Bronchial epithelial cell (primary cell): ENCODE measurements at places on chromosomes 1 and 21. TPM values are rescaled to one million over a fixed set of nuclear protein-coding genes. Genes with fewer than 3 reads are reported as not detected.

DNA sequence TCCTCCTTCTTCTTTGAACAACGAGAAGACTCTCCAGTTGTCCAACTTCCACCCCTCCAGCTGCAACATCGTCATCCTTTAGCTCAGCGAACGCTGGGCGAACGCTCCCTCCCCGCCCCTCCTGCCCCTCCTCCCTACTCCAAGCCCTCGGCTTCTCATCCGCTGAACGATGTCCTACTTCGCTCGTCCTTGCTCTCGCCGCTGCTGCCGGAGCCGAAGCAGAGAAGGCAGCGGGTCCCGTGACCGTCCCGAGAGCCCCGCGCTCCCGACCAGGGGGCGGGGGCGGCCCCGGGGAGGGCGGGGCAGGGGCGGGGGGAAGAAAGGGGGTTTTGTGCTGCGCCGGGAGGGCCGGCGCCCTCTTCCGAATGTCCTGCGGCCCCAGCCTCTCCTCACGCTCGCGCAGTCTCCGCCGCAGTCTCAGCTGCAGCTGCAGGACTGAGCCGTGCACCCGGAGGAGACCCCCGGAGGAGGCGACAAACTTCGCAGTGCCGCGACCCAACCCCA, at the start of gene BCAN:
Gene BCAN, plus strand, starts transcription at position 357 of the 504 bp plus-strand sequence. CDS start 3,938 bp downstream, outside the sequence.
- no peak for DNase-seq

DNA sequence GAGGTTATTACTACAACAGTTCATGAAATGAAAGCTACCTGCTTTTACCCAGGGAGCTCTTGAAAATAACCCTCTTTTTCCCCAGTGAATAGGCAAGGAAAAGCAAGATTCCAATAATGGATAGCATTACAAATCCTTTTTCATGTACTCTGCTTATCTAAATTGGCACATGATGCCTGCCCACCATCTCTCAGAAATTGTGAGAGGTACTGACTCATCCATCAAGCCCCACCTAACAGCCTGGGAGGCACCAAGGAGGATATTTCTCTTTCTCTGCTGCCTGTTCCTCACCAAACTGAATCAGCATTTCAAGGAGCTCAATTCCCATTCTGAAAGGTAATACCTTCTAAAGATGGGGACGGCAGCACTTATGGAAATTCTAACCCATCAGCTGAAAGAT, 34.4 kb downstream of the PALMD start:
- DNase-seq: peak; percentile 69

DNA sequence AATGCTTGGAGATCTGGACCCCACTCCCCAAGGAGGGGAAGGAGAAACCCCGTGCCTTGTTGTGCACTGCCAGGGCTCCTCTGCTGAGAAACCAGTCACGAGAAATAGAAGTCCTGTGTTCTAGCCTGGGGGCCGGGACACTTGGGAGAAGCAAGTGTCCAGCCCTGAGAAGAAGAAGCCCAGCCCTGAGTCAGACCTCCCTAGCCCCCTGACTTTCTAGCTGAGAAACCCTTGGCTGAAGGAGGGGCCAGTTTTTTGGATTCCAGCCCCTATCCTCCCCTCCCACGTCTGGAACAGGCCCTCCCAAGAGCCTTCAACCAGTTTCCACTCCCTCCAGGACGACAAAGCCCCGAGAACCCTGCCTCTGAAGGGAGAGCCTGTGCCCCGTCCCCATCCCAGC, 100.5 kb downstream of the NAV1 start:
- DNase-seq: no peak

DNA sequence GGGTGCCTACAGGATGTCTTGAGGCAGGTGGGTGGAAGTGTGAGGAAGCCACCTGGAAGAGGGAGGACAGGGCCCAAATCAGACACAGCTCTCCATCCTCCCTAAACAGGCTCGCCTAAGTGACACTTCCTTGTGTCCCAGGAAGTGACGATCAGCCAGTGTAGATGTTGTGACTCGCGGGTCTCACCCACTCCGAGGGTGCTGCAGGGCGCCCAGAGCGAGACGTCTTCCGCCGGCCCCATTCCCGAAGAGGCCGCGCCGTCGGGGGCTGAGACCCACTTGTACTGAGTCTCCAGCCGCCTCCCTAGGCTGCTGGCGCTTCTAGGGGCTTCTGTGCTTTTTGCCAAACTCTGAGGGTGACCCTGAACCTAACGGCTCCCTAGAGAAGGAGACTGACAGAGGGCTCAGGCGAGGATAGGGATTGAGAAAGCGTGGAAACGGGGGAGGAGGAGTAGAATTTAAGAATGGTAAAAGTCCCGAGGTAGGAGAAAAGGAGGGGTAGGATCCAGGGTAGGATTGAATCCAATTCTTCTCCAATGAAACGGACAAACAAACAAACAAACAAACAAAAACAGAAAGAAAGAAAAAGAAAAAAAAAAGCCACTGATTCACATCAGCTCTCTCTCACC, 543 bp upstream of the MARK1 start:
- DNase-seq: peak; percentile 26

GRCh38 chr1:44640200-44640853, 34.0 kb downstream of the TMEM53 start:
- no peak for DNase-seq

DNA sequence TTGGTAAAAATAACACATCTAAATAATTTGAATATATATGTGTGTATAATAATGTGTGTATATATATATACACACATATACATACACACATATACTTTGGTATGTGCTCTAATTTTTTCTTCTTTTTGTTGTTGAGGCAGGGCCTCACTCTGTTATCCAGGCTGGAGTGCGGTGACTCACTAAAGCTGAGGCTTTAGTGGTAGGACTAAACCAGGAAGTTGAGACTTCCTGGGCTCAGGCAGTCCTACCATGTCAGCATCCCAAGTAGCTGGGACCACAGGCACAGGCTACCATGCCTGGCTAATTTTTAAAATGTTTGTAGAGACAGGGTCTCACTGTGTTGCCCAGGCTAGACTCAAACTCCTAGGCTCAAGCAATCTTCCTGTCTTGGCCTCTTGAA, 46.7 kb upstream of the CXADR start:
- peak; percentile 80 for DNase-seq

GRCh38 chr21:46183910-46184624, at the start of gene SPATC1L:
Gene SPATC1L, minus strand, starts transcription at chr21:46184459. Its CDS starts 1,643 bp downstream, at chr21:46182816.
- DNase-seq: peak; percentile 63

GRCh38 chr1:207973898-207974568, 63.1 kb upstream of the CD34 start:
- DNase-seq: no peak

The LGR6 gene
- under 0.01 TPM in 1 of 2 replicates, not detected in the other for total RNA-seq

The PADI2 gene
- total RNA-seq: 1.0 and 1.3 TPM in 2 replicates

The DUSP23 gene
- 53.5 and 72.7 TPM in 2 replicates for total RNA-seq

The RGS18 gene
- total RNA-seq: under 0.01 TPM in 1 of 2 replicates, not detected in the other

The DYRK1A gene
- total RNA-seq: 47.4 and 51.1 TPM in 2 replicates

The FMO2 gene
- not detected in 2 replicates for total RNA-seq

The KANK4 gene
- 0.13 and 0.26 TPM in 2 replicates for total RNA-seq

The NTNG1 gene
- total RNA-seq: 2.4 and 5.4 TPM in 2 replicates

The SLC45A3 gene
- total RNA-seq: 0.77 and 0.79 TPM in 2 replicates
